RKO (cell line): ENCODE measurements at places on chromosomes 16 and 17.

- no peak for DNase-seq
These were observed 1294.4 kb downstream of the CDH8 start for GRCh38 chr16:60741810-60742209.

DNA sequence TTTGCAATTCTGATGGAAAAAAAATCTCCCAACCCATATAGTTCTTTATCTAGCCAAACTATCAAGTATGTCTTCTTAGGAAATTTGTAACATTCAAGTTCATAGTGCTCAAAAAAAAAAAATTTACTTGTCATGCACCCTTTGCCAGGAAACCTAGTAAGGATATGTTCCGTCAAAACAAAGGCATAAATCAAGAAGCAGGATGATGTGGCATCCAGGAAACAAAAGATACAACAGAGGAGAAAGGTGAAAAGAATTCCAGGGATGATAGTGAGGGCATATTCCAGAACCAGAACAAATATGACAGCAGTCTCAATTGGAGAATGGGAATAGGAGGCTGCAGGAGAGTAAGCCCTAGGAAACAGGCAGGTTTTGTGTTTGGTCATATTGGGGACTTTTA, 104.6 kb downstream of the SPAG9 start:
- no peak for DNase-seq

GRCh38 chr16:2767891-2768290, 9.2 kb downstream of the ELOB start:
- DNase-seq: peak; percentile 46

- DNase-seq: peak; percentile 72
These were observed 8.5 kb upstream of the ICAM2 start for GRCh38 chr17:64028874-64029464.

DNA sequence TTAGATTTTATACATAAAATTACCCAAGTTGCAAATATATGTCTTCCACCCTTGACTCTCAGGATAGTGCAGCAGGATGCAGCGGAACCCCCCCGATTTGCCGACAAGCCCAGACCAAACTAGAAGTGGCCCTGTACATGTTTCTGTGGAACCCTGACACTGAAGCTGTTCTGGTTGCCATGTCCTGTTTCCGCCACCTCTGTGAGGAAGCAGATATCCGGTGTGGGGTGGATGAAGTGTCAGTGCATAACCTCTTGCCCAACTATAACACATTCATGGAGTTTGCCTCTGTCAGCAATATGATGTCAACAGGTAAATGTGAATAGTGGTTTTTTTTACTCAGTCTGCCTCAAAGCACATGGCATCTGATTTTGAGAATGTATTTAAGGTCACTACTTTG, 70.7 kb downstream of the OMG start:
- no peak for DNase-seq

DNA sequence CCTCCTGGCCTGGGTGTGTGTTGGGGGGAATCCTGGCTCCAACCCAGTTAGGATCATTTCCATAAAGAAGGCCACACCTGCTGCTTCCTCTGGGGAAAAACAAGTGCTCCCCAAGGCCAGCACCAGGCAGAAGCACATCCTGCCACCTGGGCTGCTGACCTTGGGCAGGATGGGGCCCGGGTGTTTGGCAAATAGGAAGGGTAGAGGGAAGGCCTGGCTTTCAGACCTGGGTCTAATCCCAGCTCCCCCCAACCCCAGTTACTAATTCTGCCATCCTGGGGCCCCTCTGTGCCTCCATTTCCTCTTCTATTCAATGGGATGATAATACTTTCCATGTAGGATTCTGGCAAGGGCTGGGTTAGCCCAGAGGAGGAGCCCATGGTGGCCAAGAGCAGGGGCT, 3.0 kb upstream of the NLRC5 start:
- no peak for DNase-seq

GRCh38 chr17:77645072-77646045, 313.1 kb upstream of the TNRC6C start:
- DNase-seq: no peak

DNA sequence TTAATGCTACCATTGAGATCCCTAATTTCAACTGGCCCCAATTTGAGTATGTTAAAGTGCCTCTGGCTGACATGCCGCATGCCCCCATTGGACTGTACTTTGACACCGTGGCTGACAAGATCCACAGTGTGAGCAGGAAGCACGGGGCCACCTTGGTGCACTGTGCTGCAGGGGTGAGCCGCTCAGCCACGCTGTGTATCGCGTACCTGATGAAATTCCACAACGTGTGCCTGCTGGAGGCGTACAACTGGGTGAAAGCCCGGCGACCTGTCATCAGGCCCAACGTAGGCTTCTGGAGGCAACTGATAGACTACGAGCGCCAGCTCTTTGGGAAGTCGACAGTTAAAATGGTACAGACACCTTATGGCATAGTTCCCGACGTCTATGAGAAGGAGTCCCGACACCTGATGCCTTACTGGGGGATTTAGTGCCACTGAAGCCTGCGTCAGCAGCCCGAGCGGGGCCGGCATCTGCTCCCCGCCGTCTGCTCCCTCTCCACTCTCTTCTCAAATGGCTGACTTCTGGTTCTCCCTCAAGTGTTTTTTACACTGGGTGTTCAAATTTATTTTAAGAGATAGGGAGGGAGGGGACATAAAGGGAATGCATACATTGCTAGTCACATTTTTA, 22.9 kb downstream of the DUSP14 start:
- no peak for DNase-seq

DNA sequence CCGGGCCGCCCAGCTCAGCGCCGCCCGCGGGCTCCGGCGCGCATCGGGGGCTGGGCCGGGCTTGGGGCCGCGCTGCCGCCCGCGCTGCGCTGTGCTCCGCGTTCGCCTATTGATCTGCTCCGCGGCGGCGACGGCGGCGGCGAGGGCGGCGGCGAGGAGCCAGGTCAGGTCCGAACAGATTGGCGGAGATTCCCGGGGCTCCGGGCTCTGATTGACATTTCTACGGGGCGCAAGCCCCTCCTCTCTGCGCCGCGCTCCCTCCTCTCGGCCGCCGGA, 559 bp downstream of the IRX3 start:
- no peak for DNase-seq

- no peak for DNase-seq
These were observed 51.7 kb downstream of the ZNF778 start for GRCh38 chr16:89268987-89269735.

DNA sequence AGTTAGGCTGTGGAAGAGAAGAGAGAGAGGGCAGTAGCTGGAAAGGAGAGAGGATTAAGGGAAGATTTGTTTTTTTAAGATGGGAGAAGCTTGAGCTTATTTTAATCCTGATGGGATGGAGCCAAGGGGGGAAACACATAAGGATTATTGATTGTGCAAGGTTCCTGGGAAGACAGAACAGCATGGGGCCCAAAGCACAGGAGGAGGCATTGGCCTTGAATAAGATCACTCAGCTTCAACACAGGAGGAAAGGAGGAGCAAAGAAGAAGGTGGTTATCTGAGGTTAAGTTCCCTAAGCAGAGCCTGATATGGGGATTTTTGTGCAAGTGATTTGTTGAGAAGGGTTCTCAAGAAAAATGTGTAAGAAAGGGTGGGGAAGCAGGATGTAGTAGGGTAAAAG, 169.8 kb downstream of the ABCC12 start:
- DNase-seq: no peak

GRCh38 chr17:49459401-49459984, 35.6 kb upstream of the NGFR start:
- no peak for DNase-seq
